ENCODE measurements at places on chromosomes 6 and 20. TPM values are rescaled to one million over a fixed set of nuclear protein-coding genes. Genes with fewer than 3 reads are reported as not detected.

Gene GPR6
- not detected for total RNA-seq

Gene FAM162B
- not detected for total RNA-seq

Gene COX4I2
- total RNA-seq, result not detected

Gene SLCO4A1
- 30.7 TPM for total RNA-seq

Gene TUBB2B
- total RNA-seq, result 0.29 TPM

Gene GLO1
- total RNA-seq, result 132 TPM

Gene PTCHD4
- not detected for total RNA-seq

Gene LRRC73
- total RNA-seq, result 0.12 TPM

Gene MYL9
- 0.29 TPM for total RNA-seq

Gene SNRPB
- total RNA-seq, result 452 TPM

Gene DACT2
- total RNA-seq, result not detected

Gene MEI4
- total RNA-seq, result not detected

All from activated CD4-positive, alpha-beta memory T cell treated with anti-CD3 and anti-CD28 coated beads for 36 hours (primary cell).